Ascending aorta (tissue), 2 donors: ENCODE measurements at places on chromosomes 2 and 18. TPM values are rescaled to one million over a fixed set of nuclear protein-coding genes. Genes with fewer than 3 reads are reported as not detected.

GRCh38 chr18:64134044-64134747 lies 14.7 kb downstream of the LINC00305 start:
- H3K36me3 ChIP-seq, result no peaks in the 10 kb centered on the region
- no peak overlapping the region for H3K4me3 ChIP-seq
- H3K27ac ChIP-seq, result no peak overlapping the region
- no peaks in the 10 kb centered on the region for H3K4me1 ChIP-seq
- DNase-seq, result no peak
- no peaks in the 10 kb centered on the region for H3K27me3 ChIP-seq

DNA sequence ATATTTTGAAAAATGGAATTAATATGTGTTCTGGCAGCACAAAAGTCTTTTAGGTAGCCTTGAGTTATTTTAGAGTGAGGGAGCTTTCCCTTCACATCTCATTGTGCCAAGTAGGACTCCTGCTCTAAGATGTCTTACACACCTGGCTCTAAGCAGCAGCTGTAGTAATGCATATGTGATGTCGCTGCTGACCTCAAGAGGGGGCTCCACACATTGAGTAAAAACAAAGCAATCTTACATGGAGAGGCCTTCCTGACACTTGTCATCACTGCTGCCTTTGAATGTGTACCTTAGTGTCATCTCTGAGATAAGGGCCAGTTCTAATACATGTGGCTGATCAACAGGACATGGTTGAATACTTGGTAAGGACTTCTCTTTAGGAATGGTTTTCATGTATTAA lies 75.8 kb downstream of the ACTR3 start:
- no peak overlapping the region for H3K27ac ChIP-seq
- H3K4me1 ChIP-seq, result no peaks in the 10 kb centered on the region
- H3K4me3 ChIP-seq, result no peak overlapping the region

GRCh38 chr18:2847317-2848246 lies 776 bp downstream of the EMILIN2 start:
- H3K27me3 ChIP-seq, result no peaks in the 10 kb centered on the region
- peaks cover 7% of the 10 kb centered on the region for H3K4me1 ChIP-seq
- peak overlapping the region; percentile 72 for H3K4me3 ChIP-seq
- H3K36me3 ChIP-seq, result no peaks in the 10 kb centered on the region

POTEI gene
- total RNA-seq, result not detected

DNA sequence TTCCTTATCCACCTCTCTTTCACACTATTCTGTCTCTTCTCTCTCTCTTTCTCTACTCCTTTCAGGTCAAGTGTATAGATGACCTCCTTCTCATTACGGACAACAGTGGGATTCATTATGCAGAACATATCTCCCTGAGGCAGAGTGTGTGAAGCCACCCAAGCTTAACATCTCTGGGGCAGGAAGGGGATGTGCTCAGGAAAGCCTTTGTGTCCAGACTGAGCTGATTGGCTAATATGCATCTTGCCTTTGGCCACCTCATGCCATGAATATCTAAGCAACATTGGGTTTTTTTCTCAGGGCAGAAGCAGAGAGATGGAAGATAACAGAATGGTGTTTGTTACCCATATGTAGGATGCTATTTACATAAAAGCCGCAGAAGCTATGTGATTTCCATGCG lies 211.4 kb upstream of the LRRTM1 start:
- no peaks in the 10 kb centered on the region for H3K36me3 ChIP-seq
- no peak overlapping the region for H3K27ac ChIP-seq
- no peak for DNase-seq
- H3K4me1 ChIP-seq, result no peaks in the 10 kb centered on the region
- H3K4me3 ChIP-seq, result no peak overlapping the region
- H3K27me3 ChIP-seq, result no peaks in the 10 kb centered on the region

GRCh38 chr2:237857791-237858190 lies 1.6 kb upstream of the RAMP1 start:
- no peaks in the 10 kb centered on the region for H3K27me3 ChIP-seq
- no peaks in the 10 kb centered on the region for H3K4me1 ChIP-seq
- no peak for DNase-seq
- no peaks in the 10 kb centered on the region for H3K36me3 ChIP-seq

GRCh38 chr18:23871410-23871809 lies 143.1 kb upstream of the TTC39C start:
- no peak overlapping the region for H3K4me3 ChIP-seq
- H3K4me1 ChIP-seq, result no peaks in the 10 kb centered on the region
- DNase-seq, result no peak
- H3K36me3 ChIP-seq, result no peaks in the 10 kb centered on the region
- H3K27me3 ChIP-seq, result no peaks in the 10 kb centered on the region
- H3K27ac ChIP-seq, result no peak overlapping the region

- H3K27ac ChIP-seq, result no peak overlapping the region
- H3K4me3 ChIP-seq, result no peak overlapping the region
- no peaks in the 10 kb centered on the region for H3K36me3 ChIP-seq
- no peaks in the 10 kb centered on the region for H3K4me1 ChIP-seq
These were observed 84.6 kb downstream of the PIGN start for GRCh38 chr18:62102221-62102620.

DNA sequence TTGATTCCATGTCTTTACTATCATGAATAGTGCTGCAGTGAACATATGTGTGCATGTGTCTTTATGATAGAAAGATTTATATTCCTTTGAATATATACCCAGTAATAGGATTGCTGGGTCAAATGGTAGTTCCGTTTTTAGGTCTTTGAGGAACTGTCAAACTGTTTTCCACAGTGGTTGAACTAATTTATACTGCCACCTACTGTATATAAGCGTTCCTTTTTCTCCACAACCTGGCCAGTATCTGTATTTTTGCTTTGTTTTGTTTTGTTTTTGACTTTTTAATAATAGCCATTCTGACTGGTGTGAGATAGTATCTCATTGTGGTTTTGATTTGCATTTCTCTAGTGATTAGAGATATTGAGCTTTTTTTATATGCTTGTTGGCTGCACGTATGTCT lies 641.6 kb downstream of the SUCLG1 start:
- DNase-seq, result no peak
- no peaks in the 10 kb centered on the region for H3K36me3 ChIP-seq
- H3K4me3 ChIP-seq, result no peak overlapping the region
- no peaks in the 10 kb centered on the region for H3K4me1 ChIP-seq
